ENCODE measurements at places on chromosomes 6 and 20. TPM values are rescaled to one million over a fixed set of nuclear protein-coding genes. Genes with fewer than 3 reads are reported as not detected.

Gene BHLHE23
- total RNA-seq: not detected

Gene RIPOR3
- 26.3 TPM for total RNA-seq

DNA sequence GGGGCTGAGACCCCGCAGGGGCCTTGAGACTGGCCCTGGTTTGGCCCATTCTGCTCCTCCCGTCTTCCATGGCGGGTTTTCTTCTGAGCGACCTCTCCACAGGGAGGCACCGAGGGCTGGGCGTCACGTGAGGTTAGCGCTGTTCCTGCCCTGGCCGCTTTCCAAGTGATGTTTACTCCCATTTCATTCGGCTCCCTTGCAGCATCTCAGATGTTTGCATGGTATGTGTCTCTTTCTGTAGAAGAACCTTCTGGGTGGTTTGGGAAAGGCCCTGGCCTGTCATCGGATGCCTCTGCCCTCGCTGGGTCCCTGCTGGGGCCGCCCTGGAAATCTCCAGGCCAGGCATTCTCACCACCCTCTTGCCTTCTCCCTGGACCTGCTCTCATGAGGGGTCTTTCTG, 17.3 kb downstream of the RAMACL start:
- DNase-seq: no peak

Gene SIRPD
- not detected for total RNA-seq

- no peak for DNase-seq
These were observed 29.6 kb downstream of the BACH2 start for GRCh38 chr6:90266905-90267621.

GRCh38 chr20:35468671-35469334, 13.4 kb downstream of the CEP250 start:
- no peak for DNase-seq

Gene HUS1B
- total RNA-seq: 2.0 TPM

DNA sequence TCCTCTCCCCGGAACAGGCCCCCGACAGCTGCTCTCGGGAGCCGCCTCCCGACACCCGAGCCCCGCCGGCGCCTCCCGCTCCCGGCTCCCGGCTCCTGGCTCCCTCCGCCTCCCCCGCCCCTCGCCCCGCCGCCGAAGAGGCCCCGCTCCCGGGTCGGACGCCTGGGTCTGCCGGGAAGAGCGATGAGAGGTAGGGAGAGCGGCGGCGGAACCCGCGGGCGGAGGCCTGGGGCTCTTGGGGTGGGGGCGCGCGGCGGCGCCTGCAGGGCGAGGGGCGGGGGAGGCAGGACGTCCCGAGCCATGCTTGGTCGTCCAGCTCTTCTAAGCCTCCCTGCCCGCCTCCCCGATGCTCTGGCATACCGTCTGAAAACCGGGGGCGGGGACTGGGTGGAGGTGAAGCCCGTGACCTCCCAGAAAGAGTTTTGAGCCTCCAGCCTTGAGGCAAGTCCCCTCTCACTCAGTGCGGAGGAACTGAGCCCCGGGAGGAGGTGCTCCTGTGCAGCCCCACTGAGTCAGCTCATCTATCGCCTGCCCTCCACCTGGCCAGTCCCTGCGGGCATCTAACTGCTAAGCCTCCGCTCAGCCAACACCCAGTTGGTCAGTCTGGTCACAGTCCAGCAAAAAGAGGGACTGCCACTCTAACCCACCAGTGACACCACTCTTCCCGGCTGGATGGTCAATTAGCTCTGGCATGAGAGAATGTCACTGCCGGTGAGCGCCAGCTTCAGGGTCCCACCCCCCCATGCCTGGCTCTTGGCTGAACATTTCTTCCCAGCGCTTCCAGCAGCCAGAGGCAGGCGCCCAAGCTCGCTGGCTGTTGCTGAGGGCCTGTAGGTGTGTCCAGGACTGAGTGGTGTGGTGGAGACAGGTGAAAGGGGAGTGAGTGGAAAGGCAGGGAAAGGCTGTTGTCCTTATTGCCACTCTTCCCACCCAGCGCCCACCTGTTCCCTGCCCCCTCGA, 482 bp downstream of the DDR1 start:
- peak; percentile 73 for DNase-seq

DNA sequence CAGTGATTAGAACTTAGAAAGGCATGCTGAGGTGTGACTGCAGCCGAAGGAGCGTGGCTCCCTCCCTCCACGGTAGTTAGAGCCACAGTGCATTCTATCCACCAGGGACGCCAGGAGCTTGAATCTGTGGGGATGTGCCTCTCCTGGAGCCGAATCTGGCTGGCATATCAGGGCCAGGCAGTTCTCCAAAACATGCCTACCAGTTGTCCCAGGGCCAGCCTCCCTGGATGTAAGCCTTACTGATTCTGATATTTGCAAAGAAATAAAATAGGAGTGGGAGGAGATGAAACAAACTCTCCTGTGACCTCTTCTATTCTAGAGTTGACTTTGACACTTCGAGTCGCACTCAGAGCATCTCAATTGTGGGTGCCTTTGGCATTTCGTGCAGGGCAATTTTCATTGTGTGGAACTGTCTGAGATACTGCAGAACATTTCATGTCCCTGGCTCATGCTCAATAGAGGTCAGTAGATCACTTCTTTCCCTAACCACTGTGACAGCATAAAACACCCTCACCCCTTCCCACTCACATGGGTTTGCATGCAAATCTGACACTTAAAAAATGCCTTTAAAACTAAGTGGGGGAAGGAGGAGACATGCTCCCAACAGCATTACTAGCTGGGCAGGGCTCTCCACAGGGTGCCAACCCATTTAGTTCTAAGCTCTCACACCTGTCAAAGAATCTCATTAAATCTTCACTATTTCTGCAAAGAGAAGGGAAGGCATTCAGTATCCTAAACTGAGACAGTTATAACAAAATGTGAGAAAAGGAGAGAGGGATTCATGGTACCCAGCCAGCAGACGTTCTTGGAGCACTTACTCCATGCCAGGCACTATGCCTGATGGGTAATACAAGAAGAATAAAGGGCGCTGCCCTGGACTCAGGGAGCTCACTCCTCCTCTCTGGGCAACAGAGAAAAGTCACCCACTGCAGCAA, 378.9 kb downstream of the PREX1 start:
- DNase-seq: no peak

Gene PLEKHG1
- 57.7 TPM for total RNA-seq

DNA sequence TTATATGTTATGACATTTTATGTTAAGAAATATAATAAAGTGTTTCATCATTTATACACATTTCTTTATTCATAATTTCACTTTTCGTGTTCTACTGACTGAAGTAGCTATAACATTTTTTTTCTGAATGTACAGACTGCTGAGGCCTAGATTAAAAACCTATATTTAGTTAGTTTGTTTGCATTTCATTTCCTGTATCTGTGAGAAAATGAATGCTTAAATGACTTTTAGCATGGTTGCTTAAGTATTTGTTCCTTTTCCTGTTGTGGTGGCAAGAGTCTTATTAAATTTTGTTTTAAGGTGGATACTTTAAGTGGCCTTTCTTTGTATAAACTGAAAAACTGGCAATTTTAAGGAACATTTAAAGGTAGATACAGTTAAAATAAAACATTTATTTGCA, 779.7 kb upstream of the MAN1A1 start:
- no peak for DNase-seq

Gene FKBP1C
- total RNA-seq: 0.89 TPM

- DNase-seq: no peak
These were observed 4.6 kb upstream of the DSTN start for GRCh38 chr20:17565169-17565845.

Gene NAPB
- total RNA-seq: 18.7 TPM

DNA sequence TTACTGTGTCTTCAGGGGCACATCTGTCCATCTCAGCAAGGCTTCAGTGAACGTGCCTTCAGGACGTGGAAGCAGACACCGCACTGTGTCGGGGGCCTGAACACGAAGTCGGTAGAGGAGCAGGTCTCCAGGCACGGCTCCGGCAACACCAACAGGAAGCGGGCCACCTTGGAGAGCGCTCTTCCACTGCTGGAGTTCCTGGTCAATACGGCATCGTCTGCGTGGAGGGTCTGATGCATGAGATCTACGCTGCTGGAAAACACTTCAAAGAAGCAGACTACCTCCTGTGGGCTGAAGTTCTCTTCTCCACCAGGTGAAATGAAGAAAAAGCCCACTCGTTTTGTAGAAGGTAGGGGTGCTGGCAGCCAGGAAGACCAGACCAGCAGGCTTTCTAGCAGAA, 69.3 kb upstream of the SLCO4A1 start:
- no peak for DNase-seq

DNA sequence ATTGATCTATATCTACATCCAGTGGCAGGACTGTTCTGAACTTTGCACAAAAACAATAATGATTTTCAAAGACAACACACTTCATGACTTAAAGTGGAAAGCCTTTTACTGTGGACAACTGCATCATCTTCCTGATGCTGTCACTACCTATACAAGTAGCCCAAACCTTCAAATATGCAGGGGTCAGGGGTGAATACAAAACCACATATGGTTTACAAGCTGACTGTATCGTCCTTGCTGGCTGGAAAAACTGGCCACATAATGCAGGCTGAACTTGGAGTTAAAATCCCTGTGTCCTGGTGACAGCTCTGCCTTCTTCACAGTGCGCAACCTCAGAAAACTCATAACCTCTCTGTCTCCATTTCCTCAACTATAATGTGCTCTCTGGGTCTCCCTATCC, 128.9 kb downstream of the GMDS start:
- DNase-seq: no peak

Gene CFB
- 72.6 TPM for total RNA-seq

Gene SLC22A16
- total RNA-seq: 0.22 TPM

GRCh38 chr6:13508711-13509705, 21.6 kb upstream of the GFOD1 start:
- no peak for DNase-seq

Gene MUC21
- total RNA-seq: 0.18 TPM

DNA sequence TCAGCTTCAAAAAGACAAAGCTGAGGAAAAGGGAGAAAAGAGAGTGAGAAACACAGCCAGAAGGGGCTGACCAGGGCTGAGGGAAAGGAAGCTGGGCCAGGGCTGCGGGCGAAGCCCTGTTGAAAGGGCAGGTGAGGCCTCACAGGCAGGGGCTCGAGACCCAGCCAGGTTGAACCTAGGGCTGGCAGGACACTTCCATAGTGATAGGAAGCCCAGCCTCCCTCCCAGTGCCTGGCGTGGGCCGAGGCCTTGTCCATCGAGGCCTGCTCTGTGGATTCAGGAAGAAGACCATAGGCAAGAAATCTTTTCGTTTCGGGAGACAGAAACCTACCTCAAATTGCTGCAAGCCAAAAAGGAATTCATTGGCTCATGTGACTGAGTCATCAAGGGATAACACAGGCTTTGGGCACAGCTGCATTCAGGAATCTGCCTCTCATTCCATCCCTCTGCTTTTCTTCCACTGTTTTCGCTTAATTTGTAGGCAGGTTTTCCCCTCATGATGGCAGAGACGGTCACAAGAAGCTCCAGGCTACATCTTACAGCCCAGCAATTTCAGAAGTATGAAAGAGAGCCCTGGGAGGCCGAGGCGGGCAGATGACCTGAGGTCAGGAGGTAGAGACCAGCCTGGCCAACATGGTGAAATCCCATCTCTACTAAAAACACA, 311.1 kb upstream of the SULF2 start:
- DNase-seq: no peak

GRCh38 chr6:25061289-25061936, 125.7 kb upstream of the RIPOR2 start:
- no peak for DNase-seq

DNA sequence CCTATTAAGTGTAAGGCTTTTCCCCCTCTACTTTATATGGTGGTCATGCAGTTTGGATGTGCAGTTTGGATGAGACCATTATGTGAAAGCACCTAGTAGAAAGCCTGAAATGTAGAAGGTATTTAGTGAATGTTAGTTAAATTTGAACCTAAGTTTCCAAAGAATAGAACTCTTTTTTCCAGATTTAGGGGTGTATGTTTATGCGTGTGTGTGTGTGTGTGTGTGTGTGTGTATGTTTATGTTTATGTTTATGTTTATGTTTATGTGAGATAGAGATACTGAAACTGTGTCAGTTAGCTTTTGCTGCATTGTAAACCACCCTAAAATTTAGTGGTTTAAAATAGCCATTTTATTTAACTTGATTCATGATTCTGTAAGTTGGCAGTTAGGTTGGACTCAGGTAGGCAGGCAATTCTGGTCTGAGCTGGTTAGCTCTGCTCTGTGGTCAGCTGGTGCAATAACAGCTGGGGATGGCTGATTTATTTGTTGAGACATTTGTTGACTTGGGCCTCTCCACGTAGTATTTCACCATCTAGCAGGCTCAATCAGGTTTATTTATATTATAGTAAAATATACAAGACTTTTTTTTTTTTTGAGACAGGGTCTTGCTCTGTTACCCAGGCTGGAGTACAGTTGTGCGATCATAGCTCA, 54.0 kb downstream of the STK4 start:
- DNase-seq: no peak

DNA sequence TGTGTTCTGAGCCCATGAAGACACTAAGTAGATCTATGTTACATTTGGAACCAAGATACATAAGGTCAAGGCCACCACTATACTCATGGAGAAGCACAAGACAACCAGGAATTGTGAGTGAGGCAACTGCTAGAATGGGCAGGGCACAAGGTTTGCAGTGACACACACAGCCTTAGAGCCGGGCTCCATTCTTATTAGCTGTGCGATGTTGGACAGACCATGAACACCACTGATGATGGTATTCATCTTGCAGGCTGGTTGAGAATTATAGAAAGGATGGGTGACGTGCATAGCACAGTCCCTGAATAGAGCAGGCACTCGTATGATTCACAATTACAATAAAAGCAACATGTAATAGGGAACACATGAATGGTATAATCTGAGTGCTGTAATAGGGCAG, 172.4 kb downstream of the GJA10 start:
- no peak for DNase-seq

Gene MCCD1
- not detected for total RNA-seq

Gene SMAP1
- total RNA-seq: 17.8 TPM

Gene EIF6
- 66.9 TPM for total RNA-seq

- no peak for DNase-seq
These were observed 44.5 kb upstream of the NCOA3 start for GRCh38 chr20:47456952-47457724.

DNA sequence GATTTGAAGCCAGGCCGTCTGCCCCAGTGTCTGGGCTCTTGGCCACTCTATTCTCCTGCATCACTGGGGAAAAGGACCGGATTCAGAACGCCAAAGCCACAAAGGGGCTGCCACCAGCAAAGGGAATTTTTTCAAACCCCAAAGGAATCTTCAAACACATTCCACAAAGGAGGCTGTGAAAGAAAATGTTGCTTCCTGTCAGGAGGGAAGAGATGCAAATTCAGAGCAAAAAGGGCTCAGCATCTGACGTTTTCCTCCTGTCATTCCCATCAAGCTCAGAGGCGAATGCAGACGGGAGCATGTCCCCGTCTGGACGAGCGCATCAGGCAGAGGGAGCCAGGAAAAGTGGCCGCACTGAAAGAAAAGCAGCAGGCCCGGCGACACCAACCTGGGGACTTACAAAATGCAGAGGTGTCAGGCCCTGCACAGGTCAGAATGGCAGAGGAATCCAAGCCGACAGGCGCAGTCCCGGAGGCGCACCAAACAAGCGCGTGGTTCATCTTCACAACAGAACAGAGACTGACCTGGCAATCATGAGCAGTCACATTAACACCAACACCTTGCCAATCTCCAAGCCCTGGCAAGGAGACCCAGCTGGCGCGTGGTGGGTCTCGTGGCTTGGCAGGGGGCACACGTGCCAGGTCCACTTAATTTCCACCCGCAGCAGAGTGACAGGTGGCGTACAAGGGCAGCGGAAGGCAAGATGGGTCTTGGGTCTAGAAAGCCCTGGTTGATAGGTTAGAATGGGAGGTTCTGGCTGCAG, 62.8 kb downstream of the GRM4 start:
- no peak for DNase-seq

Measured in sciatic nerve (tissue), 2 donors.